ENCODE measurements at places on chromosomes 1 and 21.

DNA sequence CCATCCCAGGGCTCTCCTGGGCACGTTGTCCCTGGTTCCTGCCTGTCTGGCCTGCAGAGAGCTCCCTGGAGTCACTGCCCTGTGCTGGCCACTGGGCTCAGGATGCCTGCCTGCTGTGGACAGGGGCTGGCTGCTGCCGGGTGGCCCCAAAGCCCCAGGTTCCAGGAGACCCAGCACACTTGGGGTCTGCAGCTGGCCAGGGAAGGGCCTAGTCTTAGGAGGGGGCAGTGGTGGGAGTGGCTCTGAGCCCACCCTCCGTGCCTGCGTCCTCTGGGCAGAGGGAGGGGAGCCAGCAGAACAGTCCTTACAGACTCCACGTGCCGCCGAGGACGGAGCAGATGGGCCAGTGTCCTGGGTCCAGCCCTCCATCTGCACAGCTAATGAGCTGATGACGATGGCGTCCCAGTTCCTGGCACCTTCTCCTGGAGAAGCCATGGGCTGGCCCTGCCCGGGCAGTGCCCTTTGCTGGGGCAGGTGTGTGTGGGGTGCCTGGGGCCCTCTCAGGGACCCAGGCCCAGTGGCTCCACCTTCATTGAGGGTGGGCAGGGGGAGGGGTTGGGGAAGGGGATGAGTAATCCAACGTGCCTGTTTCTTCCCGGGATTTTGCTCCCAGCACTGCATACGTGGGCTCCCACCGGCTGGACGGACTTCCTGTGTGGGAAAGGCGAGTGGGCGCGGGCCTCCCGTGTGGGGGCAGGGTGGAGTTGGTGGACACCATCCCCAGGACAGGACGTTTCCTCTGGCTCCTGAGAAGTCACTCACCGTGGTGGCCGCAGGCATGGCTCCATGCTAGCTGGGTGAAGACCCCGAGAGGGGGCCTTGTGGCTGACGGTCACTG is 6.8 kb upstream of the PLCH2 start:
- no peak for DNase-seq

GRCh38 chr1:155379180-155379579 is 58.5 kb downstream of the RUSC1 start:
- no peak for DNase-seq

GRCh38 chr1:117466761-117467160 is 99.5 kb downstream of the MAN1A2 start:
- DNase-seq = no peak

DNA sequence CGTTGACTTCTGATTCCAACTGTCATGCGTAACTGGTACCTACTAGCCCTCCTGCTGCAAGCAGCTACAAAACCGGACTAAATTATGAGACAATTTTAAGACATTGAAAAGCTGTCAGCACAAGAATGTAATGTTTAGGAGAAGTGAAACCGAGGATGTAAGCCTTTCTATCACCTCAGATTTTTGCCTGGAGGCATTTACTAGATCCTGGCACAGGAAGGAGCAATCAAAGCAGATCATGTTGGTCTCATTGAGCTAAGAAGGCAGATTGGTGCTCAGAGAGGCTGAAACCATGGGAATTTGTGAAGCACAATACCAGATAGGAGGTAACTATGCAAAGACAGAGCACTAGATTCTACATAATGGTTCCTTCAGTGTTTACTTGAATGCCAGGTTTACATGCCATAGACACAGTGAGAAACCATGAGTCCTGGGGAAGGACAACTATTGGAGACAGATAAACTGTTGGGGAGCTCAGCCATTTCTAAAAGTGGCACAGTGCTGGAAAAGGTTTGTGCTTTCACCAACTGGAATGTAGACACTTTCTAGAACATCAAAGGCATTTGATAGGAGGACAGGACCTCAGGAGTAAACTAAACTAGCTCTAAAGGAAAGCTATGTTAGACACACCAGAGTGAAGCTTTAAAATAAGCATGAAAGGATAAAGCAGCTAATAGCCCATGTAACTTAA is 179.4 kb downstream of the LYPLAL1 start:
- DNase-seq = no peak

DNA sequence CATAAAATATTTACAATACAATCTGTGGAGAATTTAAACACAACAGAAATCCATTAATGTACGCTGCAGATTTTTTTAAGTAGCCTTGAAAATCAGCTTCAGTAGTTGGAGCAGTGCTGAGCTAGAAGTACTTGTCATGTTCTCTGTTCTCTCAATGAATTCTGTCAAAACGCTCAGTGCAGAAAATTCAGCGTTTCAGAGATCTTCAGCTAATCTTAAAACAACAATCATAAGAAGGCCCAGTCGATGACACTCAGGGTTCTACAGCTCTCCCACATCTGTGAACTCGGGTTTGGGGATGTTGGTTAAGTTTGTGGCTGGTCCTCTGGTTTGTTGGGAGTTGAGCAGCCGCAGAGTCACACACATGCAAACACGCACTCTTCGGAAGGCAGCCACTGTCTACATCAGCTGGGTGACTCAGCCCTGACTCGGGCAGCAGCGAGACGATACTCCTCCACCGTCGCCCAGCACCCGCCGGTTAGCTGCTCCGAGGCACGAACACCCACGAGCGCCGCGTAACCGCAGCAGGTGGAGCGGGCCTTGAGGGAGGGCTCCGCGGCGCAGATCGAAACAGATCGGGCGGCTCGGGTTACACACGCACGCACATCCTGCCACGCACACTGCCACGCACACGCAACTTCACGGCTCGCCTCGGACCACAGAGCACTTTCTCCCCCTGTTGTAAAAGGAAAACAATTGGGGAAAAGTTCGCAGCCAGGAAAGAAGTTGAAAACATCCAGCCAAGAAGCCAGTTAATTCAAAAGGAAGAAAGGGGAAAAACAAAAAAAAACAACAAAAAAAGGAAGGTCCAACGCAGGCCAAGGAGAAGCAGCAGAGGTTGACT is 161.2 kb downstream of the RUNX1 start:
- peak; percentile 89 for DNase-seq

DNA sequence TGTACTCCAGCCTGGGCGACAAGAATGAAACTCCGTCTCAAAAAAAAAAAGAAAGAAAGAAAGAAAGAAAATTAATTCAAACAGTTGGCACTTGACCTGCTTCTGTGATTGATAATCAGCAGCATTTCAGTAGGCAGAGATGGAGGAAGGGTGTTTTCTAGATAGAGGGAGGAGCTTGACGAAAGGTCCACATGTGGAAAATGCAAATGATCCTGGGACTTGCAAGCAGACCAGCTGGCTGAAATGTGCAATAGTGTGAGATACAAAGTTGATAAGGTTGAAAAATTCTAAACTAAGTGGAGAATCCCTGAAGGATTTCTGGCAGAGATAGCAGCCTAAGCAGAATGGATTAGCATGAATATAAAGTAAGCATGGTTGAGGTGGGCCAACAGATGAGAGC is 4.2 kb downstream of the ELAPOR1 start:
- no peak for DNase-seq

Measured in activated naive CD8-positive, alpha-beta T cell treated with anti-CD3 and anti-CD28 coated beads, Interleukin-2, amount 50 U/mL, for 16 hours (primary cell).